ENCODE measurements at places on chromosomes 13 and 19.

- DNase-seq: no peak
Measured at GRCh38 chr13:22748866-22749577, 431.8 kb upstream of the SGCG start.

GRCh38 chr19:23345838-23346237, 49.4 kb downstream of the ZNF91 start:
- no peak for DNase-seq

- no peak for DNase-seq
Measured at GRCh38 chr13:21020581-21020980, 40.8 kb downstream of the LATS2 start.

GRCh38 chr19:14248578-14249011, 42.6 kb upstream of the ADGRL1 start:
- DNase-seq: peak; percentile 45

GRCh38 chr13:43031881-43032280, 8.5 kb downstream of the DNAJC15 start:
- DNase-seq: no peak

- no peak for DNase-seq
Measured at GRCh38 chr13:38417727-38418126, 68.1 kb downstream of the UFM1 start.

DNA sequence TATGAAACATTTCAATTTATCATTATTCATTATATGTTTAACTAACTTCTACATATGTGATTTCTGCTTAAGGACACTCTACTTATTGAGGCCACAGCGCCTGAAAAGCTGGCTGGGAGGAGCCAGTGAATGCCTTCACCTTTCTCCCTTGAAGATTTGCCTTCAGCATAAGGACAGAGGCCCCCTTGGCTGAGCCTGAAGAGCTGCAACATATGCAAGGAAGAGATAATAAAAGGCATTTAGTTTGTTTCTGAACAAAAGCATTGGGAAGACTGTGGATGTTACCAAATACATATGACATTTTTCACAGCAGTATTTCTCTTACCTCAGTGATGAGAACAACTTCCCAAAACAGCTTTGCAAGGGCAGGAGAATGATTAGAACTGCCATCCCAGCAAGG, 92.1 kb downstream of the ABCC4 start:
- DNase-seq: no peak

GRCh38 chr13:75042807-75043206, 439.2 kb downstream of the TBC1D4 start:
- no peak for DNase-seq

- peak; percentile 79 for DNase-seq
Measured at GRCh38 chr13:34156841-34157365, 339.0 kb downstream of the RFC3 start.

DNA sequence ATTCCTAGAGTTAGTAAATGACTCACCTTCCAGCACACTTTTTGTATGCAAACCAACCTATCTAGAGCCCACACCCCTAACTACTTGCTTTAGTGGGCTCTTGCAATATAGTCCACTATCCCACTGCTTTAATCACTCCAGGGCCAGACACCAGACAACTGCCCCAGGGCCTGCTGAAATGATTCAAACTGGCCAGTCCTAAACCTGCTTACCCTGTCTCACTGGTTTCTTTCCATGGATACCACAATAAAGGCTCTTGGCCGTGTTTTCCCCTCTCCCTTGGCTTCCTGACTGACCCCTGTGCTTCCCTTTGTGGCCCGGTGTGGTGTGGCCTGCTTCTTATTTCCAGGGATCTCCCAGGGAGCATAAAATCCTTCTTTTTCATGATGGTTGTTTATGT, 14.6 kb downstream of the HS6ST3 start:
- DNase-seq: no peak

DNA sequence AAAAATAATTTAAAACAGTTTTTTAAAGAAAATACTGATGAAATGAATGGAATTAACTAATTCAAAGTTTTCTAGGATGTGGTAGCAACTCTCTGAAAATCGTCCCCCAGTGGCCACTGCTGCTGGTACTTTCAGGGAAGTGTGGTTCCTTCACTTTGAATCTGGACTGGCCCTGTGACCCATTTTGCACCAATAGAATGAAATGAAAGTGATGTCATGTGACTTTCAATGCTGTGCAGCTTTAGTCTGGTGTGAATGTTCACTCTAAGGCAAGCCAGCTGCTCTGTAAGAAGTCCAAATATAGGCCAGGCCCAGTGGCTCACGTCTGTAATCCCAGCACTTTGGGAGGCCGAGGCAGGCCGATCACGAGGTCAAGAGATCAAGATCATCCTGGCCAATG, 26.4 kb upstream of the HNRNPA1L2 start:
- DNase-seq: no peak

DNA sequence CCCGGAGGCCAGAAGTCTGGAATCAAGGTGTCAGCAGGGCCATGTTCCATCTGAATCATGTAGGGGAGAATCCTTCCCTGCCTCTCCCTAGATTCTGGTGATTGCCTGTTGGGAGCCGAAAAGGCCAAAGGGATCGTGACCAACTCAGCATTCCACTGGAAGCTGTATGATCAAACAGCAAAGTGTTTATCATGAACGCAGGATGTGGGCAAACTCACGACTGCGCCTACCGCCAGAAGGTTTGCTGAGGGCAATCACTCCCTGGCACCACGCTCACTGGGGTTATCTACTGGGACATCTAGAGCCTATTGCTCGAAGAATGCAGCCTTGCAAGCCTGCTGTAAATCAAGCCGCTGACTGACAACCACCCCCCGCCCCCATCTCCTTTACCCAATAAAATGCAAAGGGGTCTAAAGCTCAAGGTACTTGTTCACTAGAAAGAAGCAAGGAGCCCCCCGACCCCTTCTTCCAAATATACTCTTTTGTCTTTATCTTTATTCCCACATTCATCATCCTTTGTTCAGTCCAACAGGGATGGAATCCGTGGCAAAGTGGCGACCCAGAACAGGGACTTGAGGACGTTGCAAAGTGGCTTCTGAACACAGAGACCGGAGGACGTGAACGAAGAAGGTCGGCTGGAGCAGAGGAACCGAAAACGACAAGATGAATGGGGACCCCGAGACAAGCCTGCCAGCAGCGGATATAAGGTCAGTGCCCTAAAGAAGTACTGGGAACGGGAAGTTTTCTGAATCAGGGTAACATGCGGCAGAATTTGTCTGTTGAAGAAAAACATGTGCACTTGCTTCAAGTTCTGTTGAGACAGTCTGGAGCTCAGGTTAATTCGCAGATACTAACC, 16.8 kb downstream of the CLEC4M start:
- DNase-seq: no peak

DNA sequence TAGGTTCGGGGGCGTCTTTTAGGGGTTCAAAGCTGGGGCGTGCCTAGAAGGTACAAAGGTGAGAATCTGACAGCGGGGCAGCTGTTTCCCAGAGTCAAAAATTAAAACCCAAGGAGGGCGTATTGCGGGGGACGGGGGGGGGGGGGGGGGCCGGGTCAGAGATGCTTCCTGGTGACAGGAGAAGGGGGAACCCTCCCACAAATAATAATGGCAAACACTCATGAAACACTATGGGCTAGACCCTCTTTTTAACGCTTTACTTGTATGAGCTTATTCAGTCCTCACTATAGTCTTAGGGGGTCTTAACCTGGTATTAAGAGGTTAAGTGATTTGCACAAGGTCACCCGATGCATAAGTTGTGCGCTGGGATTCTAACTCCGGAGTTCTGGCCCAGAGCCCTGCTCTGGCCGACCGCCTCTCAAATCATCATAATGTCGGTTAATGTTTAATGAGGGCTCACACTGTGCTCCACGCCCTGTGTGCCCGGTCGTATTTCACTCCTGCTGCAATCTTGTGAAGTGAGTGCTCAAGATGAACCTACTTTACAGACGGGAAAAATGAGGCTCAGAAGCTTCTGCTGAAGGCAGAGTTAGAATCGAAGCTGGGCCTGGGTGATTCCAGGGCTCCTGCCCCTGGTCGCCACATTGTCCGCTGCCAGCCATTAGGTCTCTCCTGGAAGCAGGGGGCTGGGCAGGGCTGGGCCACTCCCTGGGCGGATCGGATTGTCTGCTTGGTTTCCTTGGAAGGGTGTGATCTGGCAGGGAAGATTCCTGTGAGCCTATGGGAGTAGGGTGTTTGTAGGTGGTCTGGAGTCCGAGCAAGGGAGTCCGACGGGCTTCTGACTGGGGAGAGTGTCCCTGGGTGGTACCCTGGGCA, 964 bp downstream of the PAK4 start:
- no peak for DNase-seq

GRCh38 chr13:44989941-44990340, 603 bp downstream of the GPALPP1 start:
- DNase-seq: no peak

DNA sequence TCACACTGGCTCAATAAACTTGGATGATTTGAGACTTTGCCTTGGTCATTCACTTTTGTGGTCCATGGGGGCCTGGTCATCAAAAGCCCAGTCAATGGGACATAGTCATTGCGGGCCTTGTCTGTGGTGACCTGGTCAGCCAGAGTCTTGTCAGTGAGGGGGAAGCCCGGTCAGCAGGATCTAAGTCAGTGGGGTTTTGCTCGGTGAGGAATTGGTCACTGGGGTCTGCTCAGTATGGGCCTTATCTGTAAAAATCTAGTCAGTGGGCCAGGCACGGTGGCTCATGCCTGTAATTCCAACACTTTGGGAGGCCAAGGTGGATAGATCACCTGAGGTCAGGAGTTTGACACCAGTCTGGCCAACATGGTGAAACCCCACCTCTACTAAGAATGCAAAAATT, 63.7 kb upstream of the TPM4 start:
- no peak for DNase-seq
